Substantia nigra (tissue), 51 donors: ENCODE measurements at places on chromosomes 16 and 17.
A peak's percentile ranks its signal among the peaks of the same experiment; 100 is the strongest.

- no peak for DNase-seq
Measured at GRCh38 chr17:9536061-9536460, 39.6 kb downstream of the STX8 start.

GRCh38 chr17:38730526-38731379 is 612 bp downstream of the CISD3 start:
- no peak for DNase-seq

GRCh38 chr16:61421111-61421510 is 615.1 kb downstream of the CDH8 start:
- no peak for DNase-seq

DNA sequence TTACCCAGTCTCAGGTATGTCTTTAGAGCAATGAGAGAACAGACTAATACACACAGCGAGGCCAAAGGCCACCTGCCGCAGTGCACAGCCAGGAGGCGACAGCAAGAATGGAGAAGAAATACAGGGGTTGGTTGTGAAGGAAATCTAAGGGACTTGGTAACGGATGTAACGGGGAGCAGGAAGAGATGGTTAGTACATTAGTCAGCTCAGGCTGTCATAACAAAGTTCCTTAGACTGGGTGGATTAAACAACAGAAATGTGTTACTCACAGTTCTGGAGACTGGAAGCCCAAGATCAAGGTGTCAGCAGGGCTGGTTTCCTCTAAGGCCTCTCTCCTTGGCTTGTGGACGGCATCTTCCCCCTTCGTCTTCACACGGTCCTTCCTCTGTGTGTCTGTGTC is 47.1 kb downstream of the TVP23C start:
- DNase-seq = no peak

DNA sequence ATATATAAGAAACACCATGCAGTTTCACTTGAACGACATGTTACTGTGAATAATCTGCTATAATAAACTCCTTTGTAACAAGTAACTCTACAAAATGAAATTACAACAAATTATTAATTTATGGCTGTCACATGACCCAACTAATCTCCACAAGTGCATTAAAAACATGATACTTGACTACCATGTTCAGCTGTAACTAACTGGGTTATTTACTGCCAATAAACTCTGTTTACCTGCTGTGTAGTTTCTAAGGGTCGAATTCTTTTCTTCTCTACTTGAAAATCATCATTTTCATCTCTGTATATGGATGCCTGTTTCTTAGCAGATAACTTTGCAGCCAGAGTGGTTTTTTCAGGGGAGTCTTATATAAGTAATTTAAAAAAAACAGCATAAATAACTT is 14.4 kb downstream of the BRIP1 start:
- DNase-seq = no peak

GRCh38 chr17:16286947-16287562 is 66.2 kb downstream of the CENPV start:
- DNase-seq = no peak

- DNase-seq = no peak
Measured at GRCh38 chr16:10086620-10087019, 95.6 kb downstream of the GRIN2A start.

GRCh38 chr16:28863929-28864793 is 518 bp downstream of the SH2B1 start:
- no peak for DNase-seq

- no peak for DNase-seq
Measured at GRCh38 chr16:85926370-85926769, 27.4 kb downstream of the IRF8 start.

- no peak for DNase-seq
Measured at GRCh38 chr17:50881182-50881581, 15.0 kb upstream of the TOB1 start.

DNA sequence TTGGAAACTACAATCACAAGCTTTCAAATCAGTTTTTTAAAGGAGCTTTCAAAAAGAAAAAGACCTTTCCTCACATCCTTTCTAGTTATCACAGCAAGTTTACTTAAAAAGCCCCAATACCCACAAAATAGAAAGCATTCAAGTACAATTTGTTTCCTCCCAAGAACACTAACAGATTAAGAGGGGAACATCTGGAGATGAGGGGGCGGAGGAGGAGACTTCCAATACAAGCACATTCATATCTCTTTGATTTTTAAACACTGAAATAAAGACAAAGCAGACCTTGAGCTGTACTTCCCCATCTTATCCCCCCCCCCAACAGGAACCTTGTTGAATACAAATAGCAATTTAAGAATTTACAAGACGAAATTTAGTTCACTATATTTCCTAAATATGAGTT is 2.0 kb downstream of the YWHAE start:
- DNase-seq = no peak

GRCh38 chr17:80163336-80163735 is 6.5 kb upstream of the CARD14 start:
- no peak for DNase-seq

GRCh38 chr17:57859601-57860413 is 10.0 kb upstream of the MRPS23 start:
- no peak for DNase-seq

DNA sequence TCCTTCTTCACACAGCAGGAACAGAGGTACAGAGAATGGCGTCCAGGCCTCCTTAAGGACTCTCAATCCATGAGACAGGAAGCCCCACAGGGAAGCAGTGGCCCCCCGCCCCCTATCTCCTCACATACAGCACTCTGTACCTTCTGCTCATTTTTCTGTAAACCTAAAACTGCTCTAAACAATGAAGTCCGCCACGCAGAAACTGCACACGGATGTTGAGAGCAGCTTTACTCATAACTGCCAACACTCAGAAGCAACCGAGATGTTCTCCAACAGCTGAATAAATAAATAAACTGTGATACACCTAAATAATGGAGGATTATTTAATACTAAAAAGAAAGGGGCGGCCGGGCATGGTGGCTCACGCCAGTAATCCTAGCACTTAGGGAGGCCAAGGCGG is 9.9 kb downstream of the TBC1D16 start:
- no peak for DNase-seq

DNA sequence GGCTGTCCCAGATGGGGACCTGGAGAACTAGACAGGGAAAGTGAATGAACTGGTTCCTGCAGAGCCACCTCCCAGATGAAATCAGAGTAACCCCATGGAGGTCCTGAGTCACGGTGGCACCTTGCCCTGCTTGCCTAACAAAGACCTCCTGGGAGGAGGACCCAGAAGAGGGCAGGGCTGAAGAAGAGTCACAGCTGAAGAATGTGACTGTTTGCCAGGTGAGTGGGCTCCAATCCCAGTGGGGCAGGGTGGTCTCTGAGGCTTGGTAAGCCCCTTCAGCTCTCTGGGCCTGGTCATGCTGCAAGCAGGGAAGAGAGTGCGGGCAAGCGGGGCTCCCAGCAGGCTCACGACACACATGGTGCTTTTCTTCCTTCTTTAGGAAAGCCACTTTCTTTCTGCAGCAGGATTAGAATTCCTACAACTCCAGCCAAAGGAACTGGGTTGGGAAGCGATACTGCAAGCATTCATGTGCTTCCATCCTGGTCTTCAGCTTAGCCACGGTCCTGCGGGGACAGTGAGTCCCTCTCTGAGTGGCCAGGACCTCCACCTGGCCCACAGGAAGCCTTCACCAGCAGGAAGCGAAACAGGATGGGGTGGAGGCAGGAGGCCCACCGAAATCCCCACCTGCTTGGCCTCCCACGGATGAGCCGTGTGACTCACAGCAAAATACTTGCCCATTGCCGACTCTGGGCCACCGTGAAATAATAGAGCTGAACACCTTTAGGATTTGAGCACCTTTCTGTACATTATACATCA is 4.3 kb downstream of the C16orf74 start:
- DNase-seq = no peak

DNA sequence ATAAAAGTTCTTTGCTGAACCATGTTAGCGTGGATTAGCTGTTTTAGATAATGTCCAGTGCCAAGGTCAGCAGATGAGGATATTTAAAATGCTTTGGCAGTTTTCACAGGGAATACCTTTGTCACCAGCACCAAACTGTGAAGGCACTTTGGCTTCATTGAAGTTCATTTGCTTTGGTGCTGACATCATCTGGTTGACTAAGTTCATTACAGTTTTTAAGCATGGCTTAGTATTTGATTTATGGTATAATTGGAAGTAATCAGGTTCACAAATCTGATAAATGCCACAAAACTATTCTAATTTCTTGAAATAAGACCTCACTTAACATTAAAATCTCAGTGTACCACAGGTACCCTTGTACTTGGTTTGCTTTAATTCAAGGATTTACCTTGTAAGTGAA is 4.3 kb downstream of the GID4 start:
- no peak for DNase-seq

- DNase-seq = peak; percentile 68
Measured at GRCh38 chr17:82257473-82257872, 16.0 kb downstream of the CSNK1D start.

DNA sequence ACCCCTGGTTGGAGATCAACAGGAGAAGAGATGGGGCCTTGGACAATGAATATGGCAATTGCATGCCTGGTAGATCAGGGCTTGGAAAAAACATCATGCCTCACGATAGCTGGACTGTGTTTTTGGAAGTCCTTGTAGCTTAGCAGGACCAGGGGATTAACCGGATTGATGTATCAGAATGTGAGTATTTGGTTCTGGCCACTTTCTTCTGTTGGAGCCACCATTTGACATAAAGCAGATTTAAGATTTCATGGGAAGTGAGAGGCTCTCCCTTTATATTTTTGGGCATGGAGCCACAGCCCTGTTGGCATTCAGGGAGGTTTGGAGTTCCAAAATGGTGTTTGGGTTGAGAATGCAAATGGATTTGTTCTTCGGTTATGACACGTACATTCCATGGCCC is 424.7 kb upstream of the MAF start:
- no peak for DNase-seq

GRCh38 chr16:55179852-55180585 is 144.0 kb upstream of the IRX6 start:
- DNase-seq = no peak

DNA sequence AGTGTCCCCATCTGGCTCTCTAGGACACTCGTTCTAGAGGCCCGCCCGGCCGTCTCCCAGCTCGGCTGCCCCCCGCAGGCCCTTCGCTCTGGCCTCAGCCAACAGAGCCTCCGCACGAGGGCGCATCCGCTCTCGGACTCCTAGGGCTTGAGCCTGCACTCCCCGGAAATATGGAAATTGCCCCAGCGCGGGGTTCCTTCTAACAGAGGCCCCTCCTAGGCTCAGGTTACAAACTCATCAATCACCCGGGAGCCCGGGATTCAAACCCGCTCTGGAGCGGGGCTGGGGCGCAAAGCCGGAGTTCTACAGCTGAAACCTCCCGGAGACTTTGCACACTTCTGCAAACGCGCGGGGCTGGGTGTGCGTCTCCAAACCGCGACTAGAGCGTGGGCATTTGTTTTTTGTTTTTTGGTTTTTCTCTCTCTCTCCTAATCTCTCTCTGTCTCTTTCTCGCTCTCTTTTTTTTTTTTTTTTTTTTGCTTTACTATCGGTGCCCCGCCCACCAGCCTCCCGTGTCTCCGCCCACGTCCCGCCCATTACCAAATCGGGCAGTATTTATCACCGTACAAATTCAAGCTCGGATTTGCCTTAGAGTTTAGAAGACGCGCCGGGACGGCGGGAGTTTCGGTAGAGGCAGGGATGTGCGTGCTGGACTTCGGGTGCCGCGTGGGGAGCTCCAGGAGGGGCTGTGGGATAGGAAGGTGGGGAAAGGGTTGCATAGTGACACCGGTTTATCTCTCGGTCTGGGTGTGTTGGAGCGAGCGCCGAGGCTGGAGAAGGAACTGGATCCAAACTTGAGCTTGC is 2.4 kb upstream of the FOXL1 start:
- no peak for DNase-seq

- no peak for DNase-seq
Measured at GRCh38 chr17:49565948-49566491, 9.7 kb upstream of the NXPH3 start.

DNA sequence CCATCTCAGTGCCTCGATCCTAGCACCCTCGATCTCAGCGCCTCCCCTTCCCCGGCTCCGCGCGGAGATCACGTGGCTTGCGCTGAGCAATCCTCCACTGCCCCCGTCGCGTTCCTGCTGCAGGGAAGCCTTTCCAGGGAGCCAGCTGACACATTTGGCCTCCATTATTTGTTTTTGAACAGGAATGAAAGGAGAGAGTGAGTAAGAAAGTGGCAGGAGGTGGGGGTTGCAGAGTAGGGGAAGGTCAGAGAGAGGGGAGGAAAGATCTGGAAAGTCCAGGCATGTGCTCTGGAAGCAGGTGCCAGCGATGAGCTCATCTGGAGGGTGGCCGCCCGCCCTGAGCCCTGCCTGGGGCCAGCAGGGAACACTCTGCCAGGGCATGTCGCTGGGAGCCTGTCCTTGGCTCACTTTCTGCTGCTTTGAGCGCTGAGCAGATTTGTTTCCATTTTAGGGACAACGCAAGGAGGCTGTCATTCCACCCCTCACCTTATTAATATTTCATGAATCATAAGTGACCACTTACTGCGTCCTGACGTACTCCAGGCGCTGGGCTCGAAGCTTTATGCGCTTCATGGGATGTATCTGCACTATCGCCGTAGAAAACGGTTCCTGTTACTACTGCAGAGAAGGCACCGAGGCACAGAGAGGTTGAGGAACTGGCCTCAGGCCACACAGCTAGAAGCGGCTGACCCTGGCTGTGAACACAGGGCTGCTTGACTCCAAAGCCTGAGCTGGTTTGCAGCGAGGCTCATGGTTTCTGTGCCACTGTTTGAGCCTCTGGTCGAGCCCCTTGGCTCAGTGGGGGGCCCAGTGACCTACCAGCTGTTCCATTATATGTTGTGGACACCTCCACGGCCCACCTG is 283.1 kb downstream of the SEC14L1 start:
- peak; percentile 49 for DNase-seq

DNA sequence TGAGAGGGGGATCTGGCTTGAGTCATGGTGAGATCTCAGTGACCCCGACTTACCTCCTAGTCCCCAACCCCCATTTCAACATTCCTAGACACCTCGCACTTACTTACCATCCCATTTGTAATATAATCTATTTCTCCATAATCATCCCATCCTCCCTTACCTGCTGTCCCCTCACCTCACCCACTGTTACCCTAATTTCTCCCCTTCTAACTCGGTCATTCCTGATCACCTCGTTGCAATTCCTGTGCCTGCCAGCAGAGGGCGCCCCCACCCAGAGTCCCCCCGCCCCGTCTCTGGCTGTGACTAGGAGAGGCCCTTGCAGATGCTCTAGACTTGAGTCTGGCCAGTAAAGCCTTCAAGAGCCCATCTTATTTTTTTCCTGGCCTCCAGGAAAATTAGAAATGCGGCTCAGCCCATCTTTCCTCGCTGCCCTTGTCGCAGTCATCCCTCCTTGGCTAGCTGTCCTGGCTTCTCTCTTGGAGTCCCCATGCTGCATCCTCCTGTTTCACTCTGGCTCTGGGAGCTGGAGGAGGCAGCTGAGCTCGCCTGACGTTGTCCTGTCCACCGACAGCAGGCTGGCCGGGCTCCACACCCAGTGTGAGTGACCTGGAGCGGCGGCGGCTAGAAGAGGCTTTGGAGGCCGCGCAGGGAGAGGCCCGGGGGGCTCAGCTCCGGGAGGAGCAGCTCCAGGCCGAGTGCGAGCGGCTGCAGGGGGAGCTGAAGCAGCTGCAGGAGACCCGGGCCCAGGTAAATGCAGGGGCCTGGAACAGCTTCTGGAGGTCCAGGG is 5.0 kb downstream of the TBKBP1 start:
- peak; percentile 40 for DNase-seq

GRCh38 chr17:72411124-72411563 is 290.3 kb downstream of the SOX9 start:
- no peak for DNase-seq
